ENCODE measurements at places on chromosomes 16 and 17. TPM values are rescaled to one million over a fixed set of nuclear protein-coding genes. Genes with fewer than 3 reads are reported as not detected.

Gene CCL4
- total RNA-seq, result 0.15 TPM

Gene KRT32
- total RNA-seq, result not detected

Gene ADORA2B
- total RNA-seq, result 17.6 TPM

Gene PRSS8
- total RNA-seq, result 1.1 TPM

Gene HOXB4
- total RNA-seq, result 0.07 TPM

Gene OR1F1
- 0.18 TPM for total RNA-seq

Gene CCDC154
- total RNA-seq, result 0.05 TPM

Gene TSPOAP1
- total RNA-seq, result not detected

Gene TRIM25
- 65.7 TPM for total RNA-seq

Gene SLFN5
- 4.5 TPM for total RNA-seq

Gene TEKT5
- not detected for total RNA-seq

Gene POLG2
- total RNA-seq, result 18.5 TPM

Gene RGS9
- 7.2 TPM for total RNA-seq

Gene GNGT2
- 0.75 TPM for total RNA-seq

All from A549 treated with GW870086 at 1 μM for 4 hours (cell line).